RPMI8226 (cell line): ENCODE measurements at places on chromosomes 6 and 20.

- no peak for DNase-seq
These were observed 16.4 kb upstream of the NPEPL1 start for GRCh38 chr20:58676161-58676560.

DNA sequence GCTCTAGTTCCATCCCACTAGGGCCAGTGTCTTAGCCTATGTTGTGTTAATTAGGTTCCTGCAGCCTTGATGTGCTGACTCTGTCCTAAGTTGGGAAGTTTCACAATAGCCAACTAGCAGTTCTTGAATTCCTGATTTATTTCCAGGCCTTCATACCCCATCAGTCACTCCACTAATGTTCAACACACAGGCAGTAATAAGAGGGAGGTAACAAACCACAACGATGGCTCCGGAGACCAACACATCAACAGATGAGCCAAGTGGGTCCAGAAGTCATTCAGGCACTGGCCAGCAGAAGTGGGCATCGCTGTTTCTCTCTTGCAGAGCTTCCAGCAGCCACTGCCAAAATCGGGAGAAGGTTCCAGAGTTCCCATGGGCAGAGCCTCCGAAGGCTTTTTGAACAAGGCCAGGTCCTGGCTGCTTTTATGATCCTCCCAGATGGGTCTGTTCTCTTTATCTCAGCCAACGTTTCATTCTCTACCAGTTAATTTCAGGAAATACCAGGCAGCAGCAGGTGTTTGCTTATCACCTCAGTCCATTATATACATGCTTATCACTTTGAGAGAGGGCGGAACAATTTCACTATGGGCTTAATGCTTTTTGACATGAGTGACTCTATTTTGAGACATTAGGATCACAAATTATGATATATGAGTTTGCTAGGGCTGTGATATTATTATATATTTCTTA lies 48.5 kb upstream of the NOP56 start:
- no peak for DNase-seq

GRCh38 chr6:27791182-27791943 lies 120.8 kb downstream of the OR2B2 start:
- DNase-seq, result peak; percentile 75

GRCh38 chr6:99993533-99994251 lies at the start of gene MCHR2:
TSS of gene MCHR2 (minus strand) at chr6:99994223. CDS start at chr6:99956147, 38,076 bp downstream.
- DNase-seq, result no peak

GRCh38 chr6:148487461-148487860 lies 144.8 kb downstream of the SASH1 start:
- no peak for DNase-seq

DNA sequence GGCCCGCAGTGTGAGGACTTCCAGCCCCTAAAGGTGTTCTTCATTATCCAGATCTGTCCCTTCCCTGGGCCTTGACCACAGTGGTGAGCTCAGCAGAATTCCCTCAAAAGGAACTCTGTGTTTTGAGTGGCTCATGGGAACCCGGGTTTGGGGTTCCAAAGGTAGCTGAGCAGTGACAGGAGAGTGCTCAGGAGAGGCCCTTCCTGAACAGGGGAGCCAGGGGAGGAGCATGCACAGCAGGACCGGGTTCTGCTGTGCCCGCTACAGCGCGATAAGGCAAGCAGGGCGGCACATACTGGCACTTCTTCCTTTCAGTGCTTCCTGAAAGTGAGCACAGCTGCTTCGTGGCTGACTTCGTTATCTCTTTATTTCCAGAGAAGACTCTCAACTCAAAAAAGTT lies 88.3 kb downstream of the SSR1 start:
- DNase-seq, result no peak

DNA sequence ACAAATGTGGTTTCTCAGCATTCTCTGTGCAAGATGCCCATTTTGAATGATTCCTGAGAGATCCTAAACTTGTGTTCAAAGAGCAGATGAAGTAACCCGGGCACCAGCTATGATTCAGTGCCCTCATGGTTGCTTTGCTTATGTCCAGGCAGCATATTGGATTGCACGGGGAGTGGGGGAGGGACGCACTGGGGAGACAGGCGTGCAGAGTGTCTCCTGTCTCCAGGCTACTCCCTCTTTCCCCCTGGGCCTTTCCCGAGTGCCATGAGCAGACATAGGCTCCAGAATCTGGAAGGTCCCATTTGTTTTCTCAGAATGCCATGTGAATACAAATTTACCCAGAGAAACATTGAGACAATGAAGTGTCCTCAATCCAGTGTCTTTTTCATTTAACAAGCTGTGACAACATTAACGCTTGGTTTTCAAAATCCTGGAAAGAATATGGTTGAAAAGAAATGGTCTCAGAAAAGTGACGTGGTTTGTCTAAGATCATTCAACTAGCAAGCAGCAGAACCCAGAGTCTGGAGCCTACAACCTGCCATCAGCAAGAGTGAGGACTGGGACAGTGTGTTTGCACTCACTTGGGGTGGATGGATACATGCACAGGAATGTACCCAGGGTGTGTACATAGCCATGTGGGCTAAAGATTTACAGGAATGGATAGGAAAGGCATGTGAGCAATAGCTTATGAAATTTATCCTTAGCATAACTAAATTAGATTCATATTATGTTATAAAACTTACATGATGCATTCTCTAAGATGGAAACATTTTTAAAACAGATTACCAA lies 4.2 kb downstream of the SYNDIG1 start:
- no peak for DNase-seq

DNA sequence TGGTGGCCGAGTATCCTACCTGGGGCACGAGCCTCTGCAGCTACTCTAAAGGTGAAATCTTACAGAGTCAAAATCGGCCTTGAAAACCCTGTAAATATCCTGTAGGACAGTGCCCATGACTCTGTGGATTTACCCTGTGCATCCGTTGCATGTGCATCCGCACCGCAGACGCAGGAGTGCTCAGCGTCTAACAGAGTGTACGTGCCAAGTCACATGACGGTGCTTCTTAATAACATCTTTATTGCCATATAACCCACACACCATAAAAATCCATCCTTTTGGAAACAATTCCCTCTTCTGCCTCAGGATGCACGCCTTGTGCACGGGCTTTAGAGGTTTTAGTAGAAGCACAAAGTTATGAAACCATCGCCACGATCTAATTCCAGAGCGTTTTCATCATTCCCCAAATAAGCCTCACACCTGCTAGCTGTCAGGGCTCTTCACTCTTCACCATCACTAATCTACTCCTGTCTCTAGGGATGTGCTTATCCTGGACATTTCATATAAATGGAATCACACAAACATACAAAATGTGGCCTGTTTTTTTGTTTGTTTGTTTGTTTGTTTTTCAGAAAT lies 384.5 kb upstream of the SULF2 start:
- DNase-seq, result no peak

GRCh38 chr20:15022921-15023320 lies 685.5 kb upstream of the FLRT3 start:
- no peak for DNase-seq

DNA sequence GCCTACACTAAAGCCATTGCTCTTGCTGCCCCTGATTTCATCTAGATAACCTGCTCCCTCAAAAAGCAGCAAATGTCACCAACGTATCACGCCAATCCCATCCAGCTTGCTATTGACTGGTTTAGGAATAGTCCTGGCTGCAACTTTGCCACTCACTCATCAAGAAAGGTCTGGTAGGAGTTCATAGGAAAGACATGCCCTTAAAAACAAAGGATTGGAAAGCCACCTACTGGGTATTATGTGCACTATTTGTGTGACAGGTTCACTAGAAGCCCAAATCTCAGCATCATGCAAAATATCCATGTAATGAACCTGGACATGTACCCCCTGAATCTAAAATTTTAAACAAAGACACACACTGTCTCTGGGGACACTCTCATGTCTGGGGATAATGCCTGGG lies 170.4 kb upstream of the COL21A1 start:
- DNase-seq, result no peak

DNA sequence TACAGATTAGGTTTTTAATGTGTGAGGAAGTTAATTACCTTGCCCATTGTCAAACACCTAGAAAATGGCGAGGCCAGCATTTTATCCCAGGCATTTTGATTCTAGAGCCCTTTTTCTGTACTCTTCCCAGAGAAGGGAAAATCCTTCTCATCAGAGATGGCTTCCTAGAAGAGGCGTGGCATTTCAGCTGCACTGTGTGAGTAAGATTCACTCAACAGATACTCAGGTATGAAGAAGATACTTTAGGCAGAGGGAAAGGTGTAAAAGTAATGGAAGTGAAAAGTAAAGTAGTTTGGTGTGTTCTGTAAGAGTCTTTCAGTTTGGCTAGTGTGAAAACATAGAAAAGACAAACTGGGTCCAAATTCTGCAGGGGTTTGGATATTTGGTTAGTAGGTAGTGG lies 113.8 kb downstream of the MAP3K4 start:
- DNase-seq, result no peak

GRCh38 chr20:39674842-39675241 lies 712.7 kb downstream of the DHX35 start:
- no peak for DNase-seq

DNA sequence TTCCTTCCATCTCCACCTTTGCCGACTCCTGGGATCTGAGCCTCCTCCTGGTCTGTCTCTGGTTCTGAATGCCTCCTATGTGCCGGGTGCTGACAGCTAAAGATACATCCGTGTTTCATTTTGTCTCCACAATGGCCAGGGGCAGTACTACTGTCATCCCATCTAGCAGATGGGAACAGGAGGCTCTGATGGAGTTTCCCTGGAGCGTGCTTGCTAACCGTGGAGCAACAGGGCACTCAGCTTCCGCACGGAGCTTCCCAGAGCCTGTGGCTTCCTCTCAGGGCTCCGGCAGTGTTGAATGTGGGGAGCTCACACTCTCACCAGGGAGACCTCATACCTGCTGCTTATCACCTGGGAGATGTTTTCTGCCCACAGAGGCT lies 11.9 kb upstream of the NPBWR2 start:
- no peak for DNase-seq

- DNase-seq, result peak; percentile 8
These were observed 236.8 kb downstream of the PACRG start for GRCh38 chr6:162964488-162965140.

- peak; percentile 59 for DNase-seq
These were observed 15.2 kb downstream of the CTCFL start for GRCh38 chr20:57509665-57510237.

DNA sequence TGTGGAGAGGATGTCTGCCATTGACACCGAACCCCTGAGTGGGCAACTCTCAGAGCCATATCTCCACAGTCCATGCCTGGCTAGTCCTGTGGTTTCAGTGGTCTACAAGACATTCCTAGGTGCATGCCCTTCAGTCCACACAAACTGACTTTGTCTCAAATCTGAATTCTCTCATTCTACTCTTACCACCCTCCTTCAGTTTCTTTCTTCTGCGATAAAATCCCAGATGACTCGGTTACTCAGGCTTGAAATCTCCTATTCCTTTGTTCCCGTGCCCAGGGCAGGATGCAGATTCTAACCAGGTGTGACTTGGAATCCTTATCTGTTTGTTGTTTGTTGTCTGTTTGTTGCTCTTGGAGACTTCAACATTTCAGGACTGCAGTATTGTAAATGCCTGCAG lies 9.3 kb downstream of the CDS2 start:
- DNase-seq, result no peak

DNA sequence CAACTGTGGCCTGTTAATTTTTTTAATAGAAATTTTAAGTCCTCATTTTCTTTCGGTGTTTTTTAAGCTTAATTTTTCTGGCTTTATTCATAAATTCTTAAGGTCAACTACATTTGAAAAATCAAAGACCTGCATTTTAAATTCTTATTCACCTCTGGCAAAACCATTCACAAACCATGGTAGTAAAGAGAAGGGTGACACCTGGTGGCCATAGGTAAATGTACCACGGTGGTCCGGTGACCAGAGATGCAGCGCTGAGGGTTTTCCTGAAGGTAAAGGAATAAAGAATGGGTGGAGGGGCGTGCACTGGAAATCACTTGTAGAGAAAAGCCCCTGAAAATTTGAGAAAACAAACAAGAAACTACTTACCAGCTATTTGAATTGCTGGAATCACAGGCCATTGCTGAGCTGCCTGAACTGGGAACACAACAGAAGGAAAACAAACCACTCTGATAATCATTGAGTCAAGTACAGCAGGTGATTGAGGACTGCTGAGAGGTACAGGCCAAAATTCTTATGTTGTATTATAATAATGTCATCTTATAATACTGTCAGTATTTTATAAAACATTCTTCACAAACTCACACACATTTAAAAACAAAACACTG lies 10.1 kb downstream of the HFE start:
- peak; percentile 80 for DNase-seq

DNA sequence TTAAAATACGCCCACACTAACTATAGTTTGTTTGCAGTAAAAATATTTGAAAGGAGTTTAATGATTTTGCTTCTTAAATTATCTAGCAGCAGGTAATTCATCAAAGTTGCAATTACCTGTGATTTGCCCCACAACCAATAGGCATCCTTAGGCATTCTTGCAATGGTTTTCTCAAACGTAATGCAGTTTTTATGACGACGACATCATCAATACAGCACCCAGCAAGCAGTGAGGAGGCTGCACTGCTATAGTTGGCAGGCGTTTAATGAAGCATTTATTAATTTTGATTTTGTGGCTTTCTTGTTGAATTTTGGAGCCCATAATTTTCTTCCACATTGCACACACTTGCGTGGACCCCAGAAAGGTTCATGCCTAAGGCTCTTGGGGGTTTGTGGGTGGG lies 28.1 kb upstream of the APCDD1L start:
- DNase-seq, result no peak

DNA sequence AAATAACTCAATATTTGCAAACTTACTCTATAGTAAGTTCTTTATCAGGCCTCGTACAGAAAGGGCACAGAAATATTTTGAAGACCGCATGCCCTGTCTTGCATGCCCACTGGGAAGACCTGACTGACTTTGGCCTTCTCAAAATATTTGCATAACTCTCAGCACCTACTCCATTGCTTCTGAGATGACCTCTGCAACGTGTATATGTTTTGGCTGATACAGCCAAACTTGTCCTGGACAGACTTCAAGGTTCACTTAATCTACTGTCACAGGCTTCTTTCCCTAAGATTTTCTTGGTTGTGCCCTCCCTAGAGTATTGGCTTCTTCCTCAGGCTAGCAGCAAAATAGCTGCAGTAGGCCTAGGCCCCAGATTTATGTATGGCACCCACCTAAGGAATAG lies 21.5 kb upstream of the SERINC3 start:
- DNase-seq, result no peak

DNA sequence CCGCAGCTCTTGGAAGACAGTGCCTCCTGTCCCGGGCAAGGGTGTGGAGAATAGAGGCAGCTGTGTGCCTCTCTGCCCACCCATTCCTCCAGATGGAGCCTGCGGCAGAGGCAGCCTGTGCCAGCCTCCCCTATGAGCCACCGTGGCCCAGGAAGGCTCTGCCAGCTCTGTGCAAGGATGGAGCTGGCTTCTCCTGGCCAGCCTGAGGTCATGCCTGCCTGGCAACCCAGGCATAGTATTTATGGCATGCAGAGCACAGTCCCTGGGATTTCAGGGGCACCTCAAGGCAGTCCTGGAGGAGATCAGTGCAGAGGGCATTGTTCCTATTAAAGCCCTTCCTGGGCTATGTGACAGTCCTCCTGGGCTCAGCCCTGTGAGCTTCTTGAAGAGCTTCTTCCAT lies 1.5 kb downstream of the EPB41L1 start:
- DNase-seq, result no peak
